ENCODE measurements at places on chromosomes 2 and 18.
A peak's percentile ranks its signal among the peaks of the same experiment; 100 is the strongest.

GRCh38 chr2:232336981-232337720, 41.4 kb upstream of the ALPP start:
- no peak for DNase-seq

- DNase-seq, result no peak
These were observed 14.1 kb downstream of the DPP10 start for GRCh38 chr2:114456566-114456965.

- DNase-seq, result peak; percentile 47
These were observed 5.5 kb upstream of the SFT2D3 start for GRCh38 chr2:127695491-127696472.

DNA sequence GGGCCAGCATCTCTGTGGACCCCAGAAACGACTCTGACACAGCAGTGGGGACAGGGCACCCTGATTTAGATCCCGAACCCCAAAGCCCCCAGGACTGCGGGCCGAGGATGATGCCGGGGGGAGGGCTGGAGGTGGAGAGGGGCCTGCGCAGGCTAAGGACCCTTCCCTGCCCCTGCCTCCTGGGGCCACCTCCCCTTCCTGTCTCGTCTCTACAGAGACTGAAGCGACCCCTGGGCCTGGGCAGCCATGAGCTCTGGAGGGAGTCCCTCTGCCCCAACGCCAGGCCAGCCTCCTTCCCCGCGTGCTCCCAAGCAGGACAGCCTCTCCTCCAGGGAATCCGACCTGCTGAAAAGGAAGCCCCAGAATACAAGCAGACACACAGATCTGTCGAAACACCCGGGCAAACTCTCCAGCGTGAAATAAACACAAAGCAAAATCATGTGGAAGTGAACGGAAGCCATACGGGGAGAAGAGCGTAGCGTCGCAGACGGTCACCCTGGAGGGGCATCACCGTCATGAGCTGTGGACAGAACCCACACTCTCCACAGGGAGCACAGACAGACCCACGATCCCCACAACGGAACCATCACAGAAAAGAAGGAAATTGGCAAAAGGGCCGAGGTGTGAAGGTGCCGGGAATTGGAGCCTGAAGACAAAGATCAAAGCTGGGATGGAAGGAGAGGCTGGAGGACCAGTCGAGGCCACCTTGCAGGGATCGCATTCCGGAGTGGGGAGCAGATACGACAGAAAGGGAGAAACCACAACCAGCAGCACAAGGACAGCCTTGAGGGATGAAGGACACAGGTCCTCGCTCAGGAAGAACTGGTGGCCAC, 51.0 kb upstream of the CTDP1 start:
- no peak for DNase-seq

DNA sequence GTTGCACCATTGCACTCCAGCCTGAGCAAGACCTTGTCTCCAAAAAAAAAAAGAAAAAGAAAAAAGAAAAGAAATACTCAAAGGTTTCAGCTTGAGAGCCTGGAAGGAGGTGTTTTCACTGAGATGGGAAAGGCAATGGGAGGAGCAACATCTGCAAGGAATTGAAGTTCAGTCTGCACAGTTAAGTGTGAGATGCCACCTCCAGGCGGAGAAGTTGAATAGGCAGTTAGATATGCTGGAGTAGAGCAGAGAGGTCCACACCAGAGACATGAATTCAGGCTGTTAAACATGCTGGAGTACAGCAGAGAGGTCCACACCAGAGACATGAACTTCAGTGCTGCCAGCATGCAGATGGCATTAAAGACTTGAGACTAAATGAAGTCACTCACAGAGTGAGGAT, 41.4 kb upstream of the DTNB start:
- no peak for DNase-seq

DNA sequence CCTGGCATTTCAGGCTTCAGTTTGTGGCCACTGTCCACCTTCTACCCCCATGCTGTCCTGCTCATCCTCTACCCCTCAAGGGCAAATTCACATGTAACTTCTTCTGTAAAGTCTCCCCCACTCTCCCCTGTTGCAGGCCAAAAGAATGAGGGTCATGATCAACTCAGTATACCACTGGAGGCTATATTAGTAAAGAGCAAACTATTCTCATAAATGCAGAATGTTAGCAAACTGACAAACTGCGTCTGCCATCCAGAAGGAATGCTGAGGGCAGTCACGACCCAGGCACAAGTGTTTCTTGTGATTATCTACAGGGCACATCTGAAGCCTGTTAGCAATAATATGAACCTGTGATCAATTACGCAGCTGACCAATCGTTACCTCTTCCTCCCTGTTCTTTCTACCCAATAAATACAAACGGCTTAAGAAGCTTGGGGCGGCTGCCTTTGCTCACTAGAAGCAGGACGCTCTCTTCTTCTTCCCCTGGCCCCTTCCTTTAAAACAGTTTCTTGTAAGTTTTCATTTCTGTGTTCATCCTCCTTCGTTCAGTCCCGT, 58.3 kb downstream of the SEPTIN10 start:
- no peak for DNase-seq

DNA sequence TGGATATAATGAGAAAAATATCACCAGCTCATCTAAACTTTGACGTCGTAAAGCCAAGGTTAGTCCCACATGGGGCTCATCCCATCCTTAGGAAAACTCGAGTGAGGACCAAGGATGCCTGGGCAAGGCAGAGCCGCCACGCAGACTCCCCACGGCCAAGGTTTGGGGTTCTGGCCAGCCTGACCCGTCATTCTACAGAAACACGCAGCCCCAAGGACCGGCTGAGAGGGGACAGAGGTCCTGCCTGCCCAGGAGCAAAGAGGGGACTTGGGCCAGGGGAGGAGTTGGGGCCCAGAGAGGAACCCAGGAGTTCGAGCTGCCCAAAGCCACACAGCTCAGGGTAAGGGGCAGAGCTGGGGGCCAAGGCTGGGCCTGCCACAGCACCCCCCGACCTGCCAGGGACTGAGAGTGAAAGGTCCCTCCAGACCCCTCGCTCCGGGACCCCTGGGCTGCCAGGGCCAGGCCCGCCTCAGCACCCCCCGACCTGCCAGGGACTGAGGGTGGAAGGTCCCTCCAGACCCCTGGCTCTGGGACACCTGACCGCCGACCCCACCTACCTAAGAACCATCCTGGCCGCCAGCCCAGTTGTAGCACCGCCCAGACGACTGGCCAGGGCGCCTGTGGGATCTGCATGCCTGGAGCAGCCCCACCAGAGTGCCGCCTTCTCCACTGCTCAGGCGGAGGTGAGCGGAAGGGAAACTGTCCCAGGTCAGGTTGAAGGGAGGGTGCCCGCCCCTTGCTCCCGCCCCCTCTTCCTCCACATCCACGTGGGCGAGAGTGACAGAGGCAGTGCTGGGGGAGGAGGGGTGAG, at the start of gene PDCD1:
Gene PDCD1, minus strand, starts transcription at position 689 of the 811 bp plus-strand sequence. Its CDS starts 56 bp downstream, at position 633.
- peak; percentile 57 for DNase-seq

- no peak for DNase-seq
These were observed 118.0 kb downstream of the RAB3GAP1 start for GRCh38 chr2:135169900-135170753.

DNA sequence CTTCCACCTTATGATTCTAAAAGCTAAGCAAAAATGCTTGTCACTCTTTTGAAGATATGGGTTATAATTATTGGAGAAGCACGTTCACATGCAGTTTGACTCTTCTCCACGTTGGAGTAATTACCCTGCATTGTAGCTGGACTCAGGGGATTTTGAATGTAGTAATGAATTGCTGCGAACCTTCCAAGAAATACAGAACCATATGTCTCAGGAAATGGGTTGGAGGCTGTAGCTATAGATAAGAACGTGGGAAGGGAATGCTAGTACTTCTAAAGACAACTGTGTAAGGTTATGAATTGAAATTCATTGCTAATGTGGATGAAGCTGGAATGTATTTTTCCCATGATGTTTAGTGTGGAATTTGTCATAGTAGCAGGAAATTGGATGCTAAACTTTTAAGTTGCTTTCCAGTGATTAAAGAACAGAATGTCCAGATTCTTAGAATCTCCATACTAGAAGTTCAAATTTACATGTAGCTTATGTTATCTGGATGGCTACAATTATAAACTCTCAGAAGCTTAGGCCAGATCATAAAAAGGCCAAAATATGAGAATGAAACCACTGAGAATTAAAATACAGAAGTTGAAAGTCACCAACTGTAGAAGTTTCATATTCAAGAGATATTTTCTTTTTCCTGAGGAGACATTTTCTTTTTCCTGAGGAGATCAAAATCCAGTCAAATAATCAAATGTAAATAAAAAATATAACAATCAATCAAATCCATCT, 27.3 kb upstream of the SPOPL start:
- no peak for DNase-seq

DNA sequence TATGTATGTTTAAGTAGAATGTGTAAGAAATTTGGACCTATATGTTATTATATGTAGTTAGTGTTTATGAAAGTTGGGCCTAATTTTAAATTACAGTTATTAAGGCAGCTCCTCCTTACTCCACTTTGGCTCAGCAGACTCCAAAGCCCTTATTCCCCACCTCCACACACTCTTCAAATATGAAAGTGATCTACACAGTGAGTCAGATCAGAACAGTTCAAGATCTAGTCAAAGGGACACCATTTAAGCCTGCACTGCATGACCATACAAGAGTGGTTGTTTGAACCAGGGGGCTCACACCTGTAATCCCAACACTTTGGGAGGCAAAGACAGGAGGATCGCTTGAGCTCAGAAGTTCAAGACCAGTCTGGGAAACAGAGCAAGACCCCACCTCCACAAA, 21.2 kb upstream of the PMAIP1 start:
- no peak for DNase-seq

GRCh38 chr2:183037074-183037552, 1.1 kb downstream of the NCKAP1 start:
- peak; percentile 1 for DNase-seq

DNA sequence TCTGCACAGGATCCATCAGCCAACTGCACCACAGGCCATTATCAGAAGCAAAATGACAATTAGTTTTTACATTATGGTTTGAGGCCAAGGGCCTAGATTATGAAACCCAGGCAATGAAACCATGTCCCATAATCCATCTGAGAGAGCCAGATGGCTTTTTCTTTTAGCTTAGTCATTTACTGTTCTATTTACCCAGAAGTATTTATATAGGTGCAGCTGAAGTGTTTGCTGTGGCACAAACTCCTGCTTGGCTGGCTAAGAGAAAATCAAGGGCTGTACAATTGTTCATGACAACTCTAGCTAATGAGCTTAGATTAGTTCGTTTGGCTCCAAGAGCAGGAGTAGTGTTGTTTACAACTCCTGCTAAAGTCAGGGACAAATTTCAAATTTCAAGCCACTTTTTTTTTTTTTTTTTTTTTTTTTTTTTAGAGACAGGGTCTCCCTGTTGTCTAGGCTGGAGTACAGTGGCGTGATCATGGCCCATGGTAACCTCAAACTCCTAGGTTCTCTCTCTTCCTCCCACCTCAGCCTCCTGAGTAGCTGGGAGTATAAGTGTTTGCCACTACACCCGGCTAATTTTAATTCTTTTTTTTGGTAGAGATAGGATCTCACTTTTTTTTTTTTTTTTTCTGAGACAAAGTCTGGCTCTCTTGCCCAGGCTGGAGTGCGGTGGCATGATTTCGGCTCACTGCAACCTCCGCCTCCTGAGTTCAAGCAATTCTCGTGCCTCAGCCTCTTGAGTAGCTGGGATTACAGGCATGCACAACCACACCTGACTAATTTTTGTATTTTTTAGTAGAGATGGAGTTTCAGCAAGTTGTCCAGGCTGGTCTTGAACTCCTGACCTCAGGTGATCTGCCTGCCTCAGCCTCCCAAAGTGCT, 18.4 kb upstream of the REV1 start:
- DNase-seq, result no peak

- no peak for DNase-seq
These were observed 616 bp upstream of the SP5 start for GRCh38 chr2:170714381-170715061.

GRCh38 chr2:42021464-42021863, 26.4 kb upstream of the PKDCC start:
- no peak for DNase-seq

- no peak for DNase-seq
These were observed 6.2 kb downstream of the DNAJB2 start for GRCh38 chr2:219285373-219285735.

DNA sequence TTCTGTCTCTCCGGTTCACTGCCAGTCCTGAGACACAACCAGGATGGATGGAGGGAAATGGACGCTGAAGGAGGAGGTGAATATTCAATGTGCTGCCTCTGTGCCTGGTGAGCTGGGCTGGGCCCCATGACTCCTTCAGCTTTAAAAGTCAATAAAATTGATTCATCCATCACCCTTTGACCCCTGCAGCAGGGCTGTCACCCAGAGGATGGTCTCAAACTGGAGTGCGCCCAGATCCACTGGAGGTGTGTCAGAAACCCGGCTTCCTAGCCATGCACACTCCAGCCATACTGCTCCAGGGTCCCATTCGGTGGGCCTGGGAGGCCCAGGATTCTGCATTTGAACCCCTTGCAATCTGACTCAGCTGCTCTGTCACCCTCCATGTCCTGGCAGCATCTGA, 94.1 kb upstream of the BOD1L2 start:
- no peak for DNase-seq

DNA sequence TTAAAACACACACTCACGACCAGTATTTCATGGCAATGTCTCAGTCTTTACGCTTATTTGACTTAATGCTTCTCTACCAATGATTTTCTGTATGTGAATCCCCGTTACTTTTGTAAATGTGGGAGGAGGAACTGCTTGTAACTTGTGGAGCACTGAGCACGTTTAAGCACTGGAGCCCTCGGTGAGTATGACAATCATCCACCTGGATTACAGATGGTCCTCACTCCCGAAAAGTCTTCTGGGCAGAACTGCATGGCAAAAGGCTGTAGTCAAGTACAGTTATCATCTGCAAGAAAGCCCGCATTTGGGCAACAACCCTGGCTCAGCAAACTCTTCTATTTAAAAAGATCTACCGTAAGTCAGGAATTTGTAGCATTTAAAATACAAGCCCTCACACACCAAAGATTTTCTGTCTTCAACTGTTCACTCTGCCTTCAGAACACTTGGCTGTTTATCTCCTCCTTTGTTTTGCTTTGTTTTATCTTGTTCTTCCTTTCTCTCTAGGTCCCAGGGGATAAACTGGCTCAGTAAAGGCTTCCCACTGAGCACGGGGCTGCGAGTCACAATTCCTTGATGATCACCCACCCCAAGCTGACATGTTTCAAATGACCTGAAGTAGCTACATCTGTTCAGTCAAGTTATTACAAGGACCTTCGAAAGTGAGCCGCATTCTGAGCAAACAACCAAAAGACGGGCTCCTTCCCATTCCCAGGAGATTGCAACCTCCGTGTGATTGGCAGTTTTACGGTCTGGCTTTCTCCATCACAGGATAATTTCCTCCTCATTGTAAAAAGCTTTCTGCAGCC, 102.2 kb downstream of the DLGAP1 start:
- DNase-seq, result no peak

GRCh38 chr2:126890136-126890510, 8.6 kb upstream of the TEX51 start:
- DNase-seq, result no peak

- no peak for DNase-seq
These were observed 27.2 kb downstream of the CCBE1 start for GRCh38 chr18:59669872-59670657.

- no peak for DNase-seq
These were observed 145.4 kb downstream of the LPIN1 start for GRCh38 chr2:11891671-11892440.

GRCh38 chr2:232882505-232883115, 12.5 kb downstream of the SNORC start:
- no peak for DNase-seq

All from CD4-positive, alpha-beta T cell treated with Interleukin-4 for 4 hours (primary cell).